ENCODE measurements at places on chromosomes 16 and 17.

- DNase-seq: peak; percentile 70
Measured at GRCh38 chr17:76005263-76006149, 4.9 kb downstream of the CDK3 start.

DNA sequence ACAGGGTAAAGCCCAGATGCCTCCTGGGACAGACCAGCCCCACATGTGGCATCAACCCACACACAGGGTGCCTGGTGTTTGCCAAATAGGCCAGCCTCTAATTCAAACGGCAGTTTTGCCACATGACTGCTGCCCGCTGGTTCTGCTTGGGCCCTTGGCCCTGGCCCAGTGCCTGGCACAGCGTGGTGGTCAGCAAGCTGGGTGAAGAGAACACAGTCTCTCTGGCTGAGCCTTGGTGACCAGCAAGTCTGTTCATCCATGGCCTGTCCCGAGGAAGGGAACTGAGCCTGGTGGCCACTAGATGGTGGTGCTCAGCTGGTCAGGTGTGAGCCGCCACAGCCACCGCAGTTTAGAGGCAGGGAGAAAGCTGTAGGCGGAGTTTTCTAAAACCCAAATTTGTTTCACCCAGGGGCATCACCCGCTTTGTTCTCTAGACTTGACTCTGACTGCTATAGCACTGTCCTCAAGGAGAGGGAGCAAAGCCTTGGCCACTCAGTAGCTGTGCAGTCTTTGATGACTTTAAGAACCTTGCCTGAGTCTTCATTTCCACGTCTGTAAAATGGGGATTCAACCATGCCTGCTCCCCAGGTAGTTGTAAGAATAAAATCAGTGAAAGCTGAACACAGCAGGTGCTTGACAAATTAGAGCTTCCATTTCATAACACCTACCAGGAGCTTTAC, 4.7 kb upstream of the GFAP start:
- DNase-seq: peak; percentile 86

GRCh38 chr16:20968765-20969164, 68.2 kb downstream of the LYRM1 start:
- DNase-seq: no peak

DNA sequence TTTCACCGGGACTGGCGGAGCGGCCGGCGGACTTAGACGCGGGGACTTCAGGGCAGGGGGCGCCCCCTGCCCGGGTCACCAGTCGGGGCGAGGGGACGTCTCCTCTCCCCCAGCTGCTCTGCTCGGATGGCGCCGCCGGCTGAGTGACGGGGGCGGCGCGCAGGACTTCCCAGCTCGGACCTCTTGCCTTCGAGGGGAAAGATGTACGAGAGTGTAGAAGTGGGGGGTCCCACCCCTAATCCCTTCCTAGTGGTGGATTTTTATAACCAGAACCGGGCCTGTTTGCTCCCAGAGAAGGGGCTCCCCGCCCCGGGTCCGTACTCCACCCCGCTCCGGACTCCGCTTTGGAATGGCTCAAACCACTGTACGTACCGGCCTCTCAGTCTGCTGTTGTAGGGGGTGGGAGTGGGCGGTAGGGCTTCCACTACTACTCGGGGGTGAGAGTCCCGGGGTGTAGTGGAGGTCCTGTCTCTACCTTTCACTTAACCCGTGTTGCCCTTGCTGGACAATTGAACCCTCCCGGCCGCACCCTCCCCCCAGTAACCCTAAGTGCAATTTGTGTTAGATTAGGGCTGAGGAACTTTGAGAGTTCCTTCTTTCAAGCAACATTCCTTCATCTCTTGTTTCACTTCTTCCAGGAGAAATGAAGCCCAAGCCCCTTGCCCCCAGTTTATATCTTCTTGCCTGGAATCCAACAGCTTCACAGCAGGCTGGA, 21.9 kb downstream of the GJD3 start:
- DNase-seq: no peak

DNA sequence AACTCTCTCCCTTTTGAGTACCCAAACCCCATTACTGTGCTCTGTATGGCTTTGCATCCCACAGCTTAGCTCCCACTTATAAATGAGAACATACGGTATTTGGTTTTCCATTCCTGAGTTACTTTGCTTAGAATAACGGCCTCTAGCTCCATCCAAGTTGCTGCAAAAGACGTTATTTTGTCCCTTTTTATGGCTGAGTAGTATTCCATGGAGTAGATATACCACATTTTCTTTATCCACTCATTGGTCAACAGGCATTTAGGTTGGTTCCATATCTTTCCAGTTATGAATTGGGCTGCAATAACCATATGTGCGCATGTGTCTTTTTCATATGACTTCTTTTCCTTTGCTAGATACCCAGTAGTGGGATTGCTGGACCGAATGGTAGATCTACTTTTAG, 19.9 kb upstream of the SYT17 start:
- DNase-seq: no peak

DNA sequence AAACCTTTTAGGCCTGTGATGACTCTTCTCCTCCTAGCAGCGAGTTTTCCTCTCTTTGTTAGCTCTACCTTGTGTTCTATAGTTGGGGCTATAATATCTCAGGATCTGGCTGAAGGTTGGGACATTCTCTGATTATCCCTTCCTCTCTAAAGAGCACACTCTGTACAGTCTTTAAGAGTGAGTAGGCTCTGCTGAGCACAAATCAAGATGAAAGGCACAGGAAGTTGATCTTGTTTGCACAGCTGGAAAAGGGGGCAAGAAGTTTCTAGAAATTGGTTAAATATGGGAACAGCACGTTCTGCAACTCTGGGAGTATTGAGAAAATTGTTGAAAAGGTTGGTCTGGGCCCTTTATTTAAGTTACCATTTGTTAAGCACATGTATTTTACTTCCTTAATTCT, 240.9 kb downstream of the CDH11 start:
- DNase-seq: no peak
